ENCODE measurements at places on chromosomes 3 and 15.

DNA sequence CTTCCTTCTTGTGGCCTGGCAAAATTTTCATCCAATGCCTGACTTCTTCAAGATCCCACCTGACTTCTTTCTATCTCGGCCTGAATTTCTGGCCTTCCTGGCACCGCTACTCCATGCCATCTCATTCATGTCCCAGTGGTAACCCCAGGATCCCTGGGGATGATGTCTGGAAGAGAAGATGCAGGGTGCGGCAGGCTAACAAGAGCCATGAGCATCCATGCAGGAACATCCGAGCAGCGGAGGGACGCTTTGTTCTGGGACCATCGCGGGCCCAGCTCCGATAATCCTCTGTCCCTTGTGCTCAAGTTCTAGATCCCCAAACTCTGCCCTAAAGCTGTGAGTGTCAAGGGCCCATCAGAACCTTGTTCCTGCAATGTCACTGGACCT lies 10.9 kb downstream of the MYL3 start:
- DNase-seq = no peak

DNA sequence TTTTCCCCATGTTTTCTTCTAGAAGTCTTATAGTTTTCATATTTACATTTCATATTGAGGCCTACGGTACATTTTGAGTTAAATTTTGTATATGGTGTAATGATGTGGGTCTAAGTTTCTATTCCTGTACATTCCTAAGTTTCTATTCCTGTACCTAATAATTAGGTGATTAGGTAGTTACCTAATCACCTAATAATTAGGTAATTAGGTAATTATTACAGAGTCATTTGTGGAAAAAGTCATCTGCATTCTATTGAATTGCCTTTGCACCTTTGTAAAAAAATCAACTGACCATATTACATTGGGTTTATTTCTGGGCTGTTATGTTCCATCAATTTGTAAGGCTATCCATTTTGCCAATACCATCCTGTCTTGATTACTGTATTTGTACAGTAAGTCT lies 37.1 kb downstream of the MAP4 start:
- no peak for DNase-seq

GRCh38 chr15:101570241-101570640 lies 80.7 kb upstream of the PCSK6 start:
- DNase-seq = no peak

- DNase-seq = no peak
These were observed 9.2 kb upstream of the DCUN1D1 start for GRCh38 chr3:182989566-182989965.

GRCh38 chr3:109116031-109116430 lies 1.9 kb downstream of the MORC1 start:
- DNase-seq = no peak

- DNase-seq = no peak
These were observed 166.6 kb downstream of the SATB1 start for GRCh38 chr3:18258492-18258891.

- DNase-seq = no peak
These were observed 178.8 kb downstream of the KLHL25 start for GRCh38 chr15:85615930-85616329.

DNA sequence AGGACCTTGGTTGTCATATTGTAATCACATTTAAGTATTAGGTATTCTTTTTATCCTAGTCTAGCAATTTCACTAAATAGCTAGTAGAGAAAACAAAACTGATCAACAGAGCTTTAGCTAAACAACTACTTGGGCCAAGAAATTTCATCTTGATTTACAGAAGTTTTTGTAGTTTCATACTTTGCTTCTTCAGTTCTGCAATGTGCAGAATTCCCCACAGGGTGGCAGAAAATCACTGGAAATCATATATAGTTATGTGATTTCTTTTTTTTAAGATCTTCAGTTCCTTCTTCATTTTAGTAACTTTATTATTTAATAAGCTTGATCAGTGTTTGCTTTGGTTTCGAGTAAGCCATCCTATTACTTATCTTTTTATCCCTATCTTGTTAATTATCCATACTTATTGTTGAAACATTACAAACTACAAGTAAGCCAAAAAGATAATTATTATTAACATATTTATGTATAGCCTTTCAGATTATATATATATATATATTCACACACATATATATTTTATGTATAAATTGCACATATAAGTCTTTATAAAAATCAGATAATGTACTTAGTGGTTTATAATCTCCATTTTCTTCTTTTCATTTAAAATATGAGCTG lies 2.2 kb upstream of the BNIP2 start:
- DNase-seq = peak; percentile 50

- DNase-seq = no peak
These were observed 8.6 kb downstream of the NT5DC2 start for GRCh38 chr3:52524752-52525679.

DNA sequence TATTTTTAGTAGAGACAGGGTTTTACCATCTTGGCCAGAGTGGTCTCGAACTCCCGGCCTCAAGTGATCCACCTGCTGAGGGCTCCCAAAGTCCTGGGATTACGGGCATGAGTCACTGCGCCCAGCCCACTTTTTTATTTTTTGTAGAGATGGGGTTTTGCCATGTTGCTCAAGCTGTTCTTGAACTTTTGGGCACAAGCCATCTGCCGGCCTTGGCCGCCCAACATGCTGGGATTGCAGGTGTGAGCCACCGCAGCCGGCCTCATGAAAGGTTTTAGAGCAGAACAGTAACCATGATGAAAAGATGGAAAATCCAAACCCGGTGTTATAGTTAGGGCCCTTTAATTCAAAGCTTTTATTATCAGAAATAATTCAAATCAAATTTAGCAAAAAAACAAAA lies 15.6 kb upstream of the MB21D2 start:
- DNase-seq = no peak

DNA sequence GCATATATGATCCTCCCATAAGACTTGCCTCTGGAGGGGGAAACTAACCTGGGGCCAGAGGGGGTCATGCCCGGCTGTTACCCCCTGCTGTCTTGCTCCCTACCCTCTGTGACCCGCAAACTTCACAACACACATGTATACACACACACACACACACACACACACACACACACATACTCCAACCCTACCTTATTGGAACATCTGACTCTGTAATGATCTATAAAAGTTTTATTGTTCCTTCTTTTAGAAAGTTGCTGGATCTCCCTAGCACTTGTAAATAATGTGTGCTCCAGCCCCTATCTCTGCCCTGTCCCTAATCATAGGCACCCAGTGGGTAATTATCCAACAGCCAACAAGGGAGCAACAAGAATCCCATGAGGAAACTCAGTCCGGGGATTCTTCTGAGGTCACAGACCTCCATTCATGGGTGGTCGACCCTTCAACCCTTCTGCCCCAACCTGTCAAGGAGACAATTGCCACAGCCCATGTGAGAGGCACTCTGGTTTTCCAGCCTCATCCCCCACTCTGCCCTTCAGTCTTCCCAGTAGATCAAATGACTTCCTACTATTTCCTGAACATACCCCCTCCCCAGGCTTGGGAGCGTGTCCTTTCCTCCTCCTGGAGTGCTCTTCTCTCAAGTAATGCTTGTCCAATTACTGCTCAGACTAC lies 14.0 kb upstream of the TPM1 start:
- DNase-seq = no peak

DNA sequence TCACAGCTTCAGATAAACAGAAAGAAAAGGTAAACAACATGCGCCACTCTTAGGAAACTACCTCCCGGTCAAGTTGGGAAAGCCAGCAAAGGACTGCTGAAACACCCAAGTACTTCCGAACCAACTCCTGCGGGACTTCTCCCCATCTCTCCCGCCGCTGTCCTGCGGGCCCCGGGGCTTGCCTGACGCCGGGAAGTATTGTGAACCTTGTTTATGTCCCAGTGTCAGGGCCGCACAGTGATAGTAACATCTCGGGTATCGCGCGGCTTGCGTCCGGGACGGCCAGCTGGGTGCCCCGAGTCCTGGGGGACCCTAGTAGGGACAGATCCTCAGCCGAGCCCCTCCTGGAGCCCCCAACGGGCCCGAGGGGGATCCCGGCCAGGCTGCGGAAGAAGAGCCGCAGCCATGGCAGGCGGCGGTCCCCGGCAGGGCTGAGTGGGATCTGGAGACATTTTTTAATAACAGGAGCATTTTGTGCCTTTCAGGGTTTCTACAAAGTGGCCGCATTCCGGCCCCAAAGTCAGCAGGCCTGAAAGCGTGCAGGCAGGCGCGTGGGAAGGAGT lies 756 bp downstream of the CLPX start:
- DNase-seq = peak; percentile 45

- no peak for DNase-seq
These were observed 116.7 kb upstream of the LPP start for GRCh38 chr3:188037195-188037718.
